ENCODE measurements at places on chromosomes 6 and 20. TPM values are rescaled to one million over a fixed set of nuclear protein-coding genes. Genes with fewer than 3 reads are reported as not detected.

DNA sequence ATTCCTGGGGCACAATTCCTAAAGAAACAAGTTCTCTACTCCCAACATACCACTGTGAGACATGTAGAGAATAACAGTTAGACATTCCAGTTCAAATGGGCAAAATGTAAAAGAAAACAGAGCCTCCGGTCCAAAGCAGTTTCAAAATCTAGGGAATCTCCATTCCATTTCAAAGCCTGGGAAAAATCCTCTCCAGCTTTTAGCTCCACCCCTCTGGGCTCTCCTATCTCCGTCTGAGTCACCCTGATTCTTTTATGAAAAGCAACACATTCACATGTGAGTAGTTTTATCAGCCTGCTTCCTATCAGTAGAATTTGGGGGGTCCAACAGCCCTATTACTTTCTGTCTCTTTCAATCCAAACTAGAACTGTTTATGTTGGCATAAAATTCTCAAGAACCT lies 3.7 kb downstream of the CSNK2A1 start:
- peaks cover 2% of the 10 kb centered on the region for H3K36me3 ChIP-seq
- H3K27ac ChIP-seq = no peak overlapping the region
- H3K27me3 ChIP-seq = no peaks in the 10 kb centered on the region
- H3K4me1 ChIP-seq = peaks cover 45% of the 10 kb centered on the region
- DNase-seq = no peak

DNA sequence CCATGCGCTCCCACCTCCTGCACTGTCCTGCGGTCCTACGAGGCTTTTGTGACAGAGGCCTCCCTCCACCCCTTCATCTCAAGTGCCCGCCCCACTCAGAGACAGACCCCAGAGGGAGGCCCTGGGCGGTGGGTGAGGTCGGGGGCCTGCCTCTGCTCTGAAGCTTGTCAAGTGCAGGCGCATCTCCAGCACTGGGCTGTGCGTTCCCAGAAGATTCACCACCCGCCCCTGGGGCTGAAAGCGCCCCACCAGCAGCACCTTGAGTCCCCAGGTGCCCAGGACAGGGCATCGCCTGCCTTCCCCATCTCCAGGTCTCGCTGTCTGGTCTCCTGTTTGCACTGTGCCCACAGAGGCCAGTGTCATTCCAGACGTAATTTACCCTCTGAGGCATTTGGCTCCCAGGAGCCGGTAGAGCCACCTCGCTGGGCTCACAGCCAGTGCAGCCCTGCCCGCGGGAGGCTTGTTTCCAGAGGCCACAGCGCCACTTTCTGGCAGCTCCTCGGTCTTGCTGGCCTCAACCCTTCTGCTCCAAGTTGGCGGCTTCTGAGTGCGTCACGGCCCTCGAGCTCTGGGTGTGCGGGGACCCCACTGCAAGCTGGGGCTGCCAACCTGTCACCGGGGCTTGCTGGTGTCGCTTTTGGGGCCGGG lies 191.1 kb downstream of the TAF4 start:
- H3K27me3 ChIP-seq = no peaks in the 10 kb centered on the region
- no peak overlapping the region for H3K27ac ChIP-seq
- H3K4me1 ChIP-seq = no peaks in the 10 kb centered on the region

ENPP4 gene
- 4.3 TPM for total RNA-seq

GRCh38 chr6:15242937-15243614 lies 2.8 kb upstream of the JARID2 start:
- H3K27me3 ChIP-seq = no peaks in the 10 kb centered on the region
- peaks cover 11% of the 10 kb centered on the region for H3K4me1 ChIP-seq
- no peak overlapping the region for H3K27ac ChIP-seq
- H3K36me3 ChIP-seq = no peaks in the 10 kb centered on the region
- no peak for DNase-seq
- H3K4me3 ChIP-seq = no peak overlapping the region

- H3K36me3 ChIP-seq = no peaks in the 10 kb centered on the region
- H3K4me1 ChIP-seq = no peaks in the 10 kb centered on the region
- no peak overlapping the region for H3K27ac ChIP-seq
- H3K4me3 ChIP-seq = no peak overlapping the region
These were observed 175.8 kb upstream of the GGTLC1 start for GRCh38 chr20:24164360-24164759.

CLIC1 gene
- 61.5 TPM for total RNA-seq

SIRT5 gene
- total RNA-seq = 16.3 TPM

GRCh38 chr20:48294942-48295341 lies 509.7 kb upstream of the SULF2 start:
- no peak overlapping the region for H3K4me3 ChIP-seq
- no peak for DNase-seq
- no peaks in the 10 kb centered on the region for H3K4me1 ChIP-seq
- H3K27me3 ChIP-seq = no peaks in the 10 kb centered on the region

- no peak overlapping the region for H3K4me3 ChIP-seq
- no peak overlapping the region for H3K27ac ChIP-seq
- H3K27me3 ChIP-seq = no peaks in the 10 kb centered on the region
- H3K4me1 ChIP-seq = no peaks in the 10 kb centered on the region
- no peak for DNase-seq
These were observed 12.1 kb downstream of the ZDHHC14 start for GRCh38 chr6:157392927-157393668.

All from CD4-positive, alpha-beta T cell (primary cell).